ENCODE measurements at places on chromosomes 12 and 14.

GRCh38 chr12:78442454-78442801 is 422.1 kb upstream of the SYT1 start:
- DNase-seq: peak; percentile 43

- peak; percentile 35 for DNase-seq
Measured at GRCh38 chr14:69682621-69683263, 71.3 kb downstream of the SUSD6 start.

DNA sequence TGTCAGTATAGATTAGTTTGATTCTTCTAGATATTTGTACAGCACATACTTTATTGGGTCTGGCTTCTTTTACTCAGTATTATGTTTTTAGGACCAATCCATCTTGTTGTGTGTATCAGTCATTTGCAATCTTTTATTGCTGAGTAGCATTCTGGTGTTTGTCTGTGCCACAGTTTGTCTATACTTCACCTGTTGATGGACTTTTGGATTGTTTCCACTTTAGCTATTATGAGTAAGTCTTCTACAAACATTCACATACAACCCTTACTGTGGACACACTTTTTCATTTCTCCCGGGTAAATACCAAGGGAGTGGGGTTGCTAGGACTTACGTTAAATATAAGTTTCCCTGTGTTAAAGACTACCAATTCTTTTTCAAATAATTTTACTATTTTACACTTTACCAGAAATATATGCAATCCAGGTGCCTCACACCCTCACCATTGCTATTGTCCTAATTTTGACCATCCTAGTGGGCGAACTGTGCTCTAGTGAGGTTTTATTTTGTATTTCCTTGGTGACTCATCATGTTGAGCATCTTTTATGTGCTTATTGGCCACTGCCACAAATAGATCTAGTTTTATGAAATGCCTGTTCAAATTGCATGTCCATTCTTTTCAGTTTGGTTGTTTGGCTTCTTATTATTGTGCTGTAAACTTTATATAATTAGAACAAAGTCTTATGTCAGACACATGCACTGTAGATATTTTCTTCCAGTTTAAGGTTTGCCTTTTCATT is 304.7 kb upstream of the TMTC1 start:
- DNase-seq: no peak

DNA sequence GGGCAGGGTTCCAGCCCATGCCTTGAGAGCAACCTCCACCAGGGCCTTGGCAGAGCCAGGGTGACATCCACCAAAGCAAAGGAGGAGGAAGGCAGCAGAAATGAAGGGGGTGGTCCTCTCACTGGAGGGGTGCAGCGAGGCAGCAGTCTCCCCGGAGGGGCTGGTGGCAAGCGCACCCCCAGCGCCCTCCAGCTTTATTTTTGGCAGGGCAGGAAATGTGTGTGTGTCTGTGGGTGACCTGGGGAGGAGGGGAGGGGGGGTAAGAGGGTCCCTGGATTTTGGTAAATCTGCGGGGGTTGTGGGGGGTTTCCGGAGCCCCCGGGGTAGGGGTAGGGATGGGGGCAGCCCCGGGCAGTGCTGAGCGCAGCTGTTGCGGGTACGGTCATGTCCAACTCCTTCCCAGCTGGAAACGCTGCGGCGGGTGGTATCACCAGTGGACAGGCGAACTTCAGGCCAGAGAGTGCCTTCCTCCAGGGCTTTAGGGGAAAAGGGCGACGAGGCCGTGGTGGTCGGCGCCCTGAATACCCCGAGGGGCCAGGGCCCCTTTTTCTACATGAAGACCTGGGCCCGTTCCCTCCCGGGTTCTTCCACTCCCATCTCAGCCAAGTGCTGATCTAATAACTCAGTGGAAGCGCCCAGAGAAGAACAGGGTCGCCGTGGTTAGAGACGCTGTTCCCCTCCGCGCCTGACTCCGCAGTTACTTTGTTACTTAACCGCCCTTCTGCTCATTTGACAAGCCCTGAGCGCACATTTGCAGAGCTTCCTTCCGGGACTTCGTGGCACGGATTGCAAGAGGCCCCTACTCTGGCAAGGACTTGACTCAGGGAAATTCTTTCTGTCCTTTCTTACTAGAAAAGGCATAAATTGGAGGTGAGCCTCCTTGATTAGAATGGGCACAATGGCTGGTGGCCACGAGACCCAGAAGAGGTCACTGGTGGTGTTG is 55.2 kb downstream of the FOS start:
- no peak for DNase-seq

- no peak for DNase-seq
Measured at GRCh38 chr12:45270951-45271350, 55.1 kb downstream of the ANO6 start.

- no peak for DNase-seq
Measured at GRCh38 chr14:89430391-89431236, 13.6 kb upstream of the FOXN3 start.

- peak; percentile 64 for DNase-seq
Measured at GRCh38 chr14:64444984-64445845, 20.1 kb upstream of the AKAP5 start.

DNA sequence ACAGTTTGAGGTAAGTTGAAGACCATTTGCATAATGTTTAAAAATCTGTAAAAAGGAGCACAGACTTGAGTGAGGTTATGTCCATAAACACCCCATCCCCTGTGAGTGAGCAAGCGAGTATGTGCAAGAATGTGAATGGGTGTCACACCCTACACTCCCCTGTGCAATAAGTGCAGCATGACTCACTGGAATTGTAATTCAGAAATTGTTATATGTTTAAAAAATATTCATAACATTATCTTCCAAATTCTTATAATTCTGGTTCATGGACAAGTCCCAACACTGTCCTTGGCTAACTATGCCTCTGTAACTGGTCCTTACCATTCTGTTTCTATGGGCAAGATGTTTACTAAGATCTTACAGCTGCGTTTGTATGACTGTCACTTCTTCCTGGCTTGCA is 207.8 kb upstream of the FAR2 start:
- DNase-seq: peak; percentile 11

DNA sequence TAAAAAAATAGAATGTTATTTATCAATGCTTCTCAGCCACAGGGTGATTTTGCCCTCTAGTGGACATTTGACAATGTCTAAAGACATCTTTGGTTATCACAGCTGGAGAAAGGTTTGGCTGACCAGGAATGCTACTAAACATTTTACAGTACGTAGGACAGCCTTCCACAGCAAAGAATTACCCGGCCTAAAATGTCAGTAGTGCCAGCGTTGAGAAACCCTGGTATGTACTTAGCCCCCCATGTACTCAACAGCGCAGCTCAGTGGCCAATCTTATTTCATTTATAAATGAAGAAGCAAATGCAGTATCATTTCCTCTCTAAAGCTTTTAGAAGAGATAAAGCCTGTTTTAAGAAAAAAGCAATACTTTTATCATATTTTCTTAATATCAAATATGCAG is 5.8 kb downstream of the MARK3 start:
- DNase-seq: peak; percentile 60

DNA sequence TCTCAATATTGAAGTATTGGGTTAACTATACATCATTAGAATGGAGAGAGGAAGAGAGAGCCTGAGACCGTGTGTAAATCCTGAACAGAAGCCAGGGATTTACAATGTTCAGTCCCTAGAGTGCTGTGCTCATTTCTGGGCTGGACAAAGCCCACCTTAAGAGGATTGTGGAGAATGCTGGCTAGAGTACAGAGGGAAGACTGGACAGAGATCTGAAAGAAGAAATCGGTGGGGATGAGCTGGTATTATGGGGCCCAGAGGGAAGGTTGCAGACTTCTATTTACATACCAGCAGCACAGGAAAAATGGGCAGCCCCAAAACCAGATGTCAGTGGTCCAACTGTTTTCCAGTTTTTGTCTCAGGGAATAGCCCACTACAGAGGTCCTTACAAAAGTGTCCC is 42.3 kb downstream of the RTN1 start:
- no peak for DNase-seq

GRCh38 chr12:72982356-72982755 is 710.2 kb downstream of the TRHDE start:
- DNase-seq: no peak

DNA sequence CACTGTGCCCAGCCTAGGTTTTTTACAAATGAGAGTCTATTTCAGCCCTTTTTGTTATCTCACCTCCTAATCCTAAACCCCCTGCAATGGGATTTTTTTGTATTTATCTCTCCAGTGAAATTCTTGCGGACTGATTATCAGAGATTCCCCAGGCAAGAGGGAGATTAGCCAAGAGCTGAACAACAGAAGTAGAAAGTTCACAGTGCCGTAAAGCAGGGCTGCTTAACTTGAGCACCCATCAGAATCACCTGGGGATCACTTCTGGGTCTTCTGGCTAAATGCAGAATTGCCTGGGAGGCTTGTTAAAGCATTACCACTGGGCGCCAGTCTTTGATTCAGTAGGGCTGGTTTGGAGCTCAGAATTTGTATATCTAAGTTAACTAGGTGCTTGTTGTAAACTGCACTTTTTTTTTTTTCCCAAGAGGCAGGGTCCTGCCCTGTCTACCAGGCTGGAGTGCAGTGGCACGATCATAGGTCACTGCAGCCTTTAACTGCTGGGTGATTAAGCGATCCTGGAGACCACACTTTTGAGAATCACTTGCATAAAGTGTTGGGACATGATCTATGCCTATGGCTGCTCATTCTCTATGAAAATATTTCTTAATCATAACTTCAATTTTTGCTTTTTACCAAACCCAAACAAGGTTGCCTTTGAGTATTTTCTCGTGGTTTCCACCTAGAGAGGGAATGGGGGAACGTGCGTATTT is 1.1 kb upstream of the DPPA3 start:
- DNase-seq: no peak

- no peak for DNase-seq
Measured at GRCh38 chr12:3002646-3003045, 43.4 kb downstream of the TEAD4 start.

DNA sequence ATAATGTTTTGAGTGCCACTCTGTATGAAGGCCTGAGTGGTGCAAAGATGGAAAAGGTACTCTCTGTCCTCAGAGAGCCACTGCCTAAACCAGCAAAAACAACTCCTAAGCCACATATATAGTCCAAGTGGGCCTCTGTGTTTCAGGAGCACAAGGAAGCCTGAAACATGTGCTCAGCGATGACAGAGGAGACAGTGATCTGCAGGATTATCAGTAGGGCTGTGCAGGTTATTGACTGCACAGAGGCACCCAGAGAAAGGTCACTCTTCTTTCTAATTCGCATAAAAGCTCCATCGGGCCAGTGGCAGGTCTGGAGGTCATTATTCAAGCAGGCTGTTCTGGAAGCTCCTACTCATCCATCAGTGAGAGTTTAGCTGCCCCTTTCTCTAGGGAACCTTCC is 361.9 kb downstream of the BCL11B start:
- no peak for DNase-seq
